ENCODE measurements at places on chromosomes 12 and 14.
A peak's percentile ranks its signal among the peaks of the same experiment; 100 is the strongest.

- no peak for DNase-seq
Measured at GRCh38 chr14:69260190-69260860, 367 bp downstream of the GALNT16 start.

DNA sequence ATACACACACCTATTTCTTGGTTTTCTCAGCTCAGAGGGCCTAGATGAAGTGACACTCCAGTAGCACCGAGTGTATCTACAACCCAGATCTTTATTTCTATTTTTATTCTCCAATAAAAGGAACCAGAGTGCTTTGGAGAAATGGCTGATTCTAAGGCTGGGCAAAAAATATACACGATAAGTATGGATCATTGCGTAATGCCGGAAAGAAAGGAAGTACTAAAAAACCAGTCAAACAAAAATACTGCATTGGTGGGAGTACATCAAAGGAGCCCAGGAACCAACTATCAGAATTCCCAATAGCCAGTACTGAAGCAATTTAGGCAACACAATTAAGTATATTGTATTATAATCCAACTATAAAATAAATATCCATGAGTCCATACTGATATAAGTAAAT is 400.9 kb upstream of the CCDC196 start:
- no peak for DNase-seq

DNA sequence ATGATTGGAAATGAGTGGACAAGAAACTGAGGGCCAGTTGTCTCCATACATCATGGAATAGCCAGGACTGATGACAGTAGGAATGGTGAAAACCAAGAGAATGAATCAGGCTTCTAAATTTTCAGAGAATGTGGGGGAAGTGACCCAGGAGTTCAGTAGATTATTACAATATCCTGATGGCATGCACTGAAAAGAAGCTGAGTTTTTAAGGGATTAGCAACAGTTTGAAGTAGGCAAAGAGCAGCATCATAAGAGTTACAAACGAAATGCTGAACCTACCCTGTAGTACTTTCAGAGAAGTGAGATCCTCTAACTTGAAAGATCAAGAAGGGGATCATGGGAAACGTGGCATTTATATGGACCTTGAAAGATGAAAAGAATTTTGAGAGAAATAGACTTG is 13.2 kb downstream of the SLC2A14 start:
- no peak for DNase-seq

- DNase-seq = no peak
Measured at GRCh38 chr14:22657861-22658260, 13.7 kb upstream of the OR6J1 start.

- no peak for DNase-seq
Measured at GRCh38 chr14:89684139-89684538, 267.1 kb upstream of the FOXN3 start.

DNA sequence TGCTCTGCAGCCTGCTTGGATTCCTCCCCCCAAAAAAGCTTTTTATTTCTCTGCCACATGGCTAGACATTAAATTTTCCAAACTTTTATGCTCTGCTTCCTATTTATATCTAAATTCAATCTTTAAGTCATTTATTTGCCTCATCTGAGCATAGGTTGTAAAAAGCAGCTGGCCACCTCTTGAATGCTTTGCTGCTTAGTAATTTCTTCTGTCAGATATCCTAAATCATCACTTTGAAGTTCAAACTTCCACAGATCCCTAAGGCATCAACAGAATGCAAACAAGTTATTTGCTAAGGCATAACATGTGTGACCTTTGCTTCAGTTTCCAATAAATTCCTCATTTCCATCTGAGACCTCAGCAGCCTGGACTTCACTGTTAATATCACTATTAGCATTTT is 209.6 kb downstream of the FSCB start:
- DNase-seq = no peak

GRCh38 chr14:49687942-49688700 is at the start of gene POLE2:
TSS of gene POLE2 (minus strand) at chr14:49688214. CDS start at chr14:49688203, 11 bp downstream.
- DNase-seq = peak; percentile 79

DNA sequence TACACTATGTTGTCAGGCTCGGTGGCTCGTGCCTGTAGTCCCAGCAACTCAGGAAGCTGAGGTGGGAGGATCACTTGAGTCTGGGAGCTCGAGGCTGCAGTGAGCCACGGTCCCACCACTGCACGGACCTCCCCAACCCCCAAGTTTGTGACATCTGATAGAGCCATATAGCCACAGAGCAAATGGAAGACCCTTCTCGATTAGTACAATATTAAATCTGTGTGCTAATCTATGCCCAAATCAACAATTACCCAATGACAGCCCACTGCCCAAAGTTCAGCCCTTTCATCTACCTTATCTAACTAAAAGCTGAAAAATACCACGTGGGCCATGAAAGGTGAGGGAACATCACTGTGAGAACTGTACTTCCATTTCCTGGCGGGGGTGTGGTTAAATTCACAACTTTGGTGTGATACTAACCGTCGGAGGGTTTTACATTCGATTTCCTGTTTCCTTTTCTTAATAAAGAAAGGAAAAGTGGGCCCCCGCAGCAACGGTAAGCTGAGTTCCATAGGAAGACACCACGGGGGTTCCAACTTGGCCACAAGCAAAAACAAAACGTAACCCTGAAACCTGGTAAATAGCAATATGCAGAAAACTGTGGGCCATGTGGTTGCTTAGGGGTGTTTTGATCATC is 31.2 kb upstream of the FOS start:
- no peak for DNase-seq

DNA sequence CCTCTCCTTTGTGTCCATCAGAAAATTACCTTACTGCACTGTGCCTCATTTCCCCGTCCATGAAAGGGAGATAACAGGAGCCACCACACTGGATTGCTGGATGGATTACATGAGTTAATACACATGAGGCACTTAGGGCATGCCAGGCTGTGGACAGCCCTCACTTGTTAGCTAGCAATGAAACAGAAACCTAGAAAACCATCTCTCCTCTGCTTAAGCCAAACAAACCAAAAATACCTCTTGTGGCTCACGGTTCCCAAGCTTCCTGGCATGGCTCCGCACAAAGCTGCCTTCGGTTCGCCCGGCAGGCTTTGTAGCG is 660 bp upstream of the HCFC2 start:
- no peak for DNase-seq

- no peak for DNase-seq
Measured at GRCh38 chr12:54383041-54383609, 1.4 kb downstream of the ZNF385A start.

- DNase-seq = no peak
Measured at GRCh38 chr14:93086441-93087055, 29.2 kb downstream of the ITPK1 start.

- DNase-seq = no peak
Measured at GRCh38 chr12:123833830-123834229, 71.7 kb downstream of the DNAH10 start.

DNA sequence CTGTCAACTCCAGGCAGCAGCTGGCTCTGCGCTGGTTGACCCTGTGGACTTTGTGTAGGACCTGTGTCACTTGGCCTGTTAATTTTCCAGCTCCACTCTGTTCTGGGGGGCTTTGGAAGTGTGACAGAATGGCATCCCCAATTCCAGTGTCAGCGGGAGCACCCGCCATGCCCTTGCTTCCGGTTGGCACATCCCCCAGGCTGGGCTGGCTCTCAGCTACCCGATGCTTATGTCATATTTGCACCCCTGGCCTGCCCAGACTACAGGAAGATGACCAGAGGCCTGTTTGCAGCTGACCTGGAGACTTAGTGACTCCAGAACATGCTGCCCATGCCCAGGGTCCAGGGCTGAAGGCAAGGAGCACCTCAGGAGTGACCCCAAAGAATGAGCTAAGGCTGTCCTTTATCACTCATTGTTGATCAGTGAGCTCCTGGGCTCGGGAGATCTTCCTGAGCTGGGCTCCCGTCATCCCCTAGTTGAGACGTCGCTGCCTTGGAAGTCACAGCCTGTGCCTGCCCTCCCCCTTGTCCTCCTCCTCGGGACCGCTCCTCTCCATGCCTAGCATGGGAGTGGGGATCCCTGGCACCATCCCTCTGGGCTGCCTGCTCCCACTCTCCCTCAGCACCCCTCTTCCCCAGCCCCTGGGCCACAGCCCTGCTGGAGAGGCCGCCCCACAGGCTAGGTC is 163.4 kb upstream of the RTL1 start:
- no peak for DNase-seq

DNA sequence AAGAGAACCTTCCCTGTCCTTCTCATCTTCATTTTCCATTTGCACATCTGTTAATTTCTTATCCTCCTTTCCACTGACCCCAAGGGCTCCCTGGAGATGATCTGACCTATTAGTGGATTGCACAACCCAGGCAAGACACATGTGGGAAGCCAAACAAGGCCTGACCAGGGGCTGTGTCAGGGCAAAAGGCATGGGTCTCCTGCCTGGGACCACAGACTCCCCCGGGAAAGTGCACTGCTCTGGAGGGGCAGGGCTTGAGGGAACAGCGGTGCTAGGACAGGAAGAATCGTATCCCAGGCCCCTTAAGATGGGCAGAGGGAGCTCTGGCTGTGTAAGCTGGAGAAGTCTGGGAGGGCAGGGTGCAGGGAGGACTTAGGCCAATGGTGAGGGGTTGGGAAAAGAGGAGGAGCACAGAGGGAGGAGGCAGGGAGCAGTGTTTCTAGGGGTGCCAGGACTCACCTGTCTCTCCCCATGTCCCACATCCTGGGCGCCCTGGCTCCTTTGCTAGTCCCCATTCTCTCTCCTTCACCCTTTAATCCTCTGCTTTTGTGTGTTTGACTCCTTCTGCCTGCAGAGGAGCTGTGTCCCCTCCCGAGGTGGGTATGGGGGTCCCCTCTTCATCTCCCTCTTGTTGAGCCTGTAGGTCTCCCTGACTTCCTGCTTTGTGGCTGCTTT is 25.3 kb downstream of the PLEKHG3 start:
- DNase-seq = no peak

DNA sequence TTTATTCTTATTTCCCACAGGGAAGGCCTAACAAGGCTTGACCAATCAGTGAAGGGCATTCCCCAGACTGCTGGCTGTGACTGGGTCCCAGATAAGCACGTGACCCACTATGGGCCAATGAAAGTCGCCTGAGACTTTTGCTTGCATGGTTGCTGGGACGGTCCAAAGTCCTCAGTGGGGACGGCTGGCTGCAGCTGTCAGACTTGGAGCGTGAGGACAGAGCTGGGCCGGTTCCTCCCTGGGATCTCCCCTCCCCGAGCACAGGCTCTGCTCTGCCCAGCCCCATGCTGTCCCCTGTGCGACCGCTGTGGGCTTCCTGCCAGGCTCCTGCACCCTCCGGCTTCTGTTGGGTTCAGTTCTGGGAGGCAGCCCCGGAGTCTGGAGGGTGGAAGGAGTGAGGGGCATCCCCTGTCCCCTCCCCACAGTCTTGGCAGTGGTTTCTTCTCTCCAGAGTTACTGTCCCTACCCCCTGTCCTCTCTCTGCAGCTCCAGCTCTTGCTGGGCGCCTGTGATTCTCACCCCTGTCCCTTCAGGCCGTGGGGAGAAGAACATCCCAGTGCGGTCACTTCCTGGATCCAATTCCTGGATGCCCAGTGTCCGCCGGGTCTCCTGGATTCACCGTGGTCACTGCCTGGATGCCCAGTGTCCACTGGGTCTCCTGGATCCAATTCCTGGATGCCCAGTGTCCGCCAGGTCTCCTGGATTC is 50.1 kb downstream of the GALNT9 start:
- DNase-seq = no peak

DNA sequence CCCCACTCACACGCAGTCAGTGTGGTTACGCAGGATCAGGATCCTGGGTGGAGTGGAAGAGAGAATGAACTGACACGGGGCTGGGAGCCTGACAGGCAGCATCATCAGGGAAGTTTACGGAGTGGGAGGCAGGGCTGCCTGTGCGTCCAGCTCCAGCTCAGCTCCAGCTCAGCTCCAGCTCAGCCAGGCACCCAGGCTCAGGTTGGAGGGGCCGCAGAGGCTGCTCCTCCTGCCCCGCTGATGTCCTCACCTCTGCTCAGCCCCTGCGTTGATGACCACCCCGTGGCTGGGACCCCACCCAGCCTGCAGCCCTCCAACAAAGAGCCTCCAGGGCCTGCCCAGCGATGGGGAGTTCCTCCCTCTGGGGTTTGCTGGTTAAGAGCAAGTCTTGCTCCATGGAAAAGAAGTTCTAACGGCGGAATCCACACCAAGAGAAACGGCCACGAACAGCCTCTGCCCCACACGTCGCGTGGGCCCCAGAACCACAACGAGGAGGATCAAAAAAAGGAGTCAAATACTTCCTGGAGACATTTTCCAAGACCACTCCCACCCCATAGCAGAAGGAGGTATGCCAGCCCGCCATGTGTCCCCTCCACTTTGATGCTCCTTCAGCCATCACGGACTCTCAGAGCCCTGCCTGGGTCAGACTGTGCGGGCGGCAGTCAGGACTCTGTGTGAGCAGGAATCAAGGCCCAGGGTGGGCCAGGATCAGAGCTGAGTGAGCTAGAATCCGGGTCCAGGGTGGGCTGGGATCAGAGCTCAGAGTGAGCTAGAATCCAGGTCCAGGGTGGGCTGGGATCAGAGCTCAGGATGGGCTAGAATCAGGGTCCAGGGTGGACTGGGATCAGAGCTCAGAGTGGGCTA is 17.7 kb upstream of the C14orf180 start:
- no peak for DNase-seq

DNA sequence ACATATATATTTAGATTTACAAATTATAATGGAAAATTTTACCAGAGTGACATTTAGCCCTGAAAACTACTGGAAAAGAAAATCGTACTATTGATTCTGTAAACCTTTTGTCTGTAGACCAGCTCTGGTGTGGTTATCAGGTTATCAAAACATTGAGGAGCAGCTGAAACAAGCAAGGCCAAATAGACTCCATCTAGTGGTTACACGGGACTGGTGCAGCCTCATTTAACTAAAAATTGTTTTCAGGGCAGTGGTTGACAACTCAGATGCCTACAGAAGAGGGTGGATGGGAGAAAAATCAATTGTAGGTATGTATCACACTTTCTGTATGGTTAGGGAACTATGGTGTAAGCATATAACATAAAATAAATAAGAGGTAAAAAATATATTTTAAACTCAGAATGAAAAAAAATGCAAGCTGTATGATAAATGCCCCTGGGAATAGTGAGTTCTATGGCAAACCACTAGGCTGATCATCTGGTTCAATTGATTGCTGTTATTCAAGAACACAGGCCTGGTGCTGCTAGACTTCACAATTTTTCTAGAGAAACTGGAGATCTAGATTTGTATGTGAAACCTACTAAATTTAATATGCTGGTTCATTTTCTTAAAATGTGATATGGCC is 51.2 kb downstream of the ACSS3 start:
- peak; percentile 11 for DNase-seq

GRCh38 chr12:89928467-89928866 is 219.8 kb upstream of the ATP2B1 start:
- DNase-seq = no peak

- no peak for DNase-seq
Measured at GRCh38 chr12:13595536-13596443, 385.6 kb downstream of the GRIN2B start.

- DNase-seq = no peak
Measured at GRCh38 chr14:75673345-75674035, 12.4 kb downstream of the TTLL5 start.

GRCh38 chr14:29636870-29637269 is 290.8 kb downstream of the PRKD1 start:
- DNase-seq = no peak

All from NCI-H2029 treated with DMSO at 0.1 percent for 48 hours (cell line).